ENCODE measurements at places on chromosomes 4 and X. TPM values are rescaled to one million over a fixed set of nuclear protein-coding genes. Genes with fewer than 3 reads are reported as not detected.

UGT2B17 gene
- not detected for total RNA-seq

BMX gene
- not detected for total RNA-seq

HEPH gene
- total RNA-seq, result 0.65 TPM

GRCh38 chr4:141713185-141713584 is 76.8 kb downstream of the IL15 start:
- no peak for DNase-seq

DNA sequence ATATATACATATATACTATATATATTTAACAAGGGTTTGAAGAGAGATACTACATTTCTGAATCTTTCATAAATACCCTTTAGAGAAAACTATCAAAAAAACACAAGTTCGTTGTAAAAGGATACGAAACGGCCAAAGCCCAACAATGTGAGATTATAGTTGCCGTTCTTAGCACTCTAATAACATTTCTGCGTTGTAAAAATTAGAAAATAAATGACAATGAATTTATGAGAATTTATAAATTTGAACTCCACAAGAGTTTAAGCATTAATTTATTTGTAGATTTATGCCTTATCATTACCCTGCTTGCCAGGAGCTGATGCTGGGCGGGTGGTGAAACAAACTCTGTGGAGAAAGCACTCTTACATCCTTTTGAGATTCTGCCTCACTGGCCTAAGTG is 1.1 kb downstream of the WDR17 start:
- DNase-seq, result no peak

Measured in epithelial cell of proximal tubule (primary cell).